Tongue (tissue), 3 donors: ENCODE measurements at places on chromosomes 1 and 21. TPM values are rescaled to one million over a fixed set of nuclear protein-coding genes. Genes with fewer than 3 reads are reported as not detected.

Gene PDE4B
- total RNA-seq, result 31.8 TPM

Gene NBPF20
- 11.1 TPM for total RNA-seq

GRCh38 chr1:28867850-28868249, 46.5 kb upstream of the EPB41 start:
- no peak for DNase-seq

Gene HCRTR1
- not detected for total RNA-seq

Gene MAP1LC3C
- 38.0 TPM for total RNA-seq
